ENCODE measurements at places on chromosomes 11 and 22.

DNA sequence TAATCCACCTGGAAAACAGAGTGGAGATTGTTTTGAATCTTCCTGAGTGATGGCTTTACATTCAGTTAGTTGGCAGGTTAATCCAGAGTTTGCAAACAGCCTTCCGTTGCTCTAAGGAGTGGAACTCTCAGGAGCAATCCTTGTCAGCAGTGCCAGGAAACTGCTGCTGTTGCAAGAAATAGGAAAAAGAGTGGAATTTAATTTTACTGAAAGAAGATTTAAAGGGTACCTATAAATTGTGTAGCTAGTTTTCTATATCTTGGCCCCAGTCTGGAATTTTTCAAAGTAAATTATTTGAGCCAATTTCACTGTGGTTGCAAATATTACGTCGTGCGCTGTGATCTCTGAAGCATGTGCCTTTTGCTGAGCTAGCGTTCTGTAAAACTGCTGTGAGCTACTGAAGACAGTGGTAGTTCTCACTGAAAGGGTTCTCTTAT is 55.5 kb upstream of the SLC5A12 start:
- no peak for DNase-seq

GRCh38 chr11:88418508-88418907 is 81.0 kb upstream of the CTSC start:
- no peak for DNase-seq

GRCh38 chr11:108286956-108287355 is 64.1 kb downstream of the ATM start:
- no peak for DNase-seq

DNA sequence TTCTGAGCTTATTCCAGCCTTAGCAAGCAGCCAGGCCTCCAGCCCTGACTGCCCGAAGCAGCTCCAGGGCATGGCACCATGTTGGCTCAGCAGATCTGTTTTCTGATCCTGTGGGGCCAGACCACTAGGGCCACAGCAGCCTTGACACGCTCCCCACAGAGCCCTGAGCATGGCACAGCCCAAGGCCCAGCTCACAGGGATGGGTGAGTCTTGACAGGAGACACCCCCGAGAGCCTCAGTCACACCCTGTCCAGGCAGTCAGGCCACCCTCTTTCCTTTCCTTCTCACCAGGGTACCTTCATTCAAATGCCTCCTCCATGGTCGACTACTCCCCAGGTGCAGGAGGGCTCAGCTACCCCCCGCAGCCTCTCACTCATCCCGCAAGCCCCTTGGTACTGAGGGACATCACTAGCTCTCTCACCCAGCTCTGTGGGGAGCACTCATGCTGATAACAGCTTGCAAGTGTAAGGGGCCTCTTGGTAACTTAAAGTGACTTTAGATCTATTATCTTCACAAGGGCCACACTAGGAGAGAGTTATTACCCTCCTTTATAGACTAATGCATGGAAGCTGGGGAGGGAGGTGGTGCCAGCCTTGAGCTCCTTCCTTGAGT is 3.9 kb upstream of the CDC42BPG start:
- no peak for DNase-seq

- DNase-seq: no peak
These were observed 925.4 kb downstream of the BRD1 start for GRCh38 chr22:48902001-48902869.

DNA sequence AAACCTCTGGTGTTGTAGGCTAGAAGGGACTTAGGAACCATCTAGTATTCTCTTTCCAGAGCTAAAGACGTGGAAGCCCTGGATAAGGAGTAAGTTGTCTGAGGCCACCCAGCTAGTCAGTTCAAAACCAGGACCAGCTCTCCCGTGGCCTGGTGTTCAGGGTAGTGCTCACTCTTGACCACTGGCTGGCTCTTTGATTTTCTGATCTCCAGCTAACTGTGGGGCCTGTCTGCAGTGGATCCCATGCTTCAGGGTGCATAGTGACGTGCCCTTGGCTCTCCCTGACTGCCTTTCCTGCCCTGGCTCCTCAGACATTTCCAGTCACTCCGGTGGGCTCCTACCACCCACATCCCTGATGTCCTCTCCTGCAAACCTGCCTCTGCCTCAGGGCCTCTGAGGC is 1.3 kb downstream of the CLMP start:
- DNase-seq: no peak

DNA sequence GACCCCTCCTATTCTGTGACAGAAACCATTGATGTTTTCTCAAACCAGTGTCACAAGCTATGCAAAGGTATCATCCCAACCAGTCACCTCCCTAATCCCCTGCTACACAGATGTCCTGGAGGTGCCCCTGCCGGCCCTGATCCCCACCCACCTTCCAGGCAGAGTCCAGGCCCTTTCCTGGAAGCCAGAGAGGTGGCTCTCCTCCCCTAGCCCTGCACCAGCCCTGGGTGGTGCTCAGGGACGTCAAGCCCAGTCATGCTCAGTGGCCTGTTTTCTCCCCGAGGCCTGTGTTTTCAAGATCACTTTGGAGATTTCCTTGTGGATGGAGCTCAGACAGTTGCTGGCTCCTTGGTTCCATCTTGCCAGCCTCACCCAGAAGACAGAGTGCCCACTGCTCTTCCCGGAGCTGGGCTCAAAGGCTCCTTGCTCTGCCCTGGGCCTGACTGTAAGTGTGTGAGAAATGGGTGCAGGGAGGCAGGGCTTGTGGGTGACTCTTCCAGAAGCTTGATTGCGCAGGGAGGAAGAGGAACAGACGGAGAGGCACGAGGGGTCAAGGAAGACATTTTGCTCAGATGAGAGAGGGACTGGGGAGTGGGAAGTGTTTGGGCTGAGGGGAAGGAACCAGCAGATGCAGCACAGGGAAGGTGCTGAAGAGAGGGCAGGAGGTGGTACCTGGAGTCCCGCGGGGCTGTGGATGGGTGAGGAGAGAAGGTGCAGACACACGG is 11.3 kb downstream of the P2RY6 start:
- no peak for DNase-seq

DNA sequence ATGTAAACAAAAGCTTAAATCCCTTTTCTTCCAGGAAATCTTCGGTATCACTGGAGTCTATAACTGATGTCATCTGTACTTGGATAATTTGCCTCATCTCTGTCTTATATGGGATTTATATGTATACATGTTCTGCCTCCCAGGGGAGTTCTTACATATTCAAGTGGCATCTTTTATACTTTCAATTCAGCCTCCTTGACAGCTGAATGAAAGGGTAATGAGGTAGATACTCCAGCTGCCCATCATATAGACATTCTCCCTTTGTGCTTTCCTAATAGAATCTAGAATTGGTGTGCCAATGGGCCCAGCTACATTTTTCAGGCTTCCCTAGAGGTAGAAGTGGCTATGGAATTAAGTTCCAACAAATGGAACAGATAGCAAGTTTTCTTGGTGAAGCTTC is 223.8 kb downstream of the LRRC4C start:
- no peak for DNase-seq

- DNase-seq: no peak
These were observed 79.9 kb upstream of the PRR5 start for GRCh38 chr22:44622147-44622427.

DNA sequence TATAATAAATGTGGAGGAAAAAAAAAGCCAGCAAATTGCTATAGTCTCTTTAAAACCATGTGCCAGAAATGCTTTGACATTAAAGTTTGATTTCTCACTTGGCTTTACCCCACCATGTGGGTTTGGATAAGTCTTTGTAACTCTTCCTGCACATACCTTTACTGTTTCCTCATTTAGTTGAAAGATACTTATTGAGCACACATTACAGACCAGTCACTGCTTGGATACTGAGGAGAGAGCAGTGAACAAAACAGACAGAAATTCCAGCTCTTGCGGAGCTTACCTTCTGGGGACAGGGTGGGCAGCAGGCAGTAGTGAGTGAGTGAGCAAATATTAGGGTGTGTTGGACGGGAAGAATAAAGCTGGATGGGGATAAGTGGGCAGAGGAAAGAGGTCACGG is 13.7 kb downstream of the PACS1 start:
- DNase-seq: no peak

GRCh38 chr22:50517495-50518260 is 7.7 kb downstream of the SCO2 start:
- DNase-seq: no peak

DNA sequence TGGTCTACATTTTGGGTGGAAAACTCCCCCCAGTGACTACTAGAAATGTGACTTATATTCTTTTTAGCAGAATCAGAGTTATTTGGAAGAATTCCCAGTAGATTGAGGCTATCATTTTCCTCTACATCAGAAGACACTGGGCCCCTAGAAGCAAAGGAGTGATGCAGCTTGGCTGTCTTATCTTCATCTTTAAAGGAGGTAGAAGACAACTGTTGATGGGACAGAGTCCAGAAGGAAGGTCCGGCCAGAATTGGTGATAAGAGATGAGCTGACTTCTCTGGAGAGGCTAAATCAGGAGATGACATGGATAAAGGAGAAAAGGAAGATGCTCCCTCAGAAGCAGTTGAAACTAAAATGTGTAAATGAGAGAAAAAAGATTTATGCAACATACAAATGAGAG is 149.6 kb downstream of the ENTHD1 start:
- DNase-seq: no peak

GRCh38 chr11:75513250-75513649 is 12.5 kb downstream of the GDPD5 start:
- DNase-seq: no peak

DNA sequence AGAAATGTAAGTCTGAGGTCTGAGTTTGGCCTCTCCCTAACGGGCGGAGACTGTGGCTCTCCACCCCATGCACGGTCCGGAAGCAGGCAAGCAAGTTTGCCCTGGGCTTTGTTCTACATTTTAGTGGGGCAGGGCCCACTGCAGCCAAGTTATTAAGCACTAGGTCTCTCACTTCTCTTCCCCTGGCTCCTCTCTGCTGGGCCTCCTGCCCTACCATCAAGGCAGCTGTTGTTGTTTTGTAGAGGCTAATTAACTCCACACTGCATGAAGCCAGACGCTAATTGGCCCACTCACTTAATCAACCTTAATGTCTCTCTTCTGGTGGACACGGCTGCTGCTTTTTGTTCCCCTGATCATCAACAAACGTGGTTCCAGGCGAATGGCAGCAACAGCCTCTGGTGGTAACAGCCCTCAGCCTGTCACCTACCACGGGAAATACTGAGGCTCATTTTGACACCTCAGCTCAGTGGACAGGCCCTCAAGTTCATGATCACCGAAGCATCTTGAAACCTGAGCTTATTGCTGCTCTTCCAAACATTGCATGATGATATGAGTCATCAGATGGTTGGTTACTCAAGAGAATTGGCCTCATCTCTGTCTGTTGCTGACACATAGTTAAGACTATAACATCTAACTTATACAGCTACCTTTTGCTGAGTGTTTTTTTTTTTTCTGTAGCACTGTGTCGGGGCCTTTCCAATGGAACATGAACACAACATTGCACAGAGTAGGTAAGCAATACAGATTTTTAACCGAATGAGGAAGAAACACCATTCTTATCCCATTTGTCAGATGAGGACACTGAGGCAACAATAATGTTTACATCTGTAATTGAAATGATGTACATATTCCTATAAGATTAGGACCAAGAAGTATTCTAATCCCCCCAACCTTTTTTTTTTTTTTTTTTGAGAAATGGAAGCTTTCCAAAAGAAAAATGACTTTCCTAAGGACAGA is 20.8 kb upstream of the LMO2 start:
- DNase-seq: peak; percentile 32

DNA sequence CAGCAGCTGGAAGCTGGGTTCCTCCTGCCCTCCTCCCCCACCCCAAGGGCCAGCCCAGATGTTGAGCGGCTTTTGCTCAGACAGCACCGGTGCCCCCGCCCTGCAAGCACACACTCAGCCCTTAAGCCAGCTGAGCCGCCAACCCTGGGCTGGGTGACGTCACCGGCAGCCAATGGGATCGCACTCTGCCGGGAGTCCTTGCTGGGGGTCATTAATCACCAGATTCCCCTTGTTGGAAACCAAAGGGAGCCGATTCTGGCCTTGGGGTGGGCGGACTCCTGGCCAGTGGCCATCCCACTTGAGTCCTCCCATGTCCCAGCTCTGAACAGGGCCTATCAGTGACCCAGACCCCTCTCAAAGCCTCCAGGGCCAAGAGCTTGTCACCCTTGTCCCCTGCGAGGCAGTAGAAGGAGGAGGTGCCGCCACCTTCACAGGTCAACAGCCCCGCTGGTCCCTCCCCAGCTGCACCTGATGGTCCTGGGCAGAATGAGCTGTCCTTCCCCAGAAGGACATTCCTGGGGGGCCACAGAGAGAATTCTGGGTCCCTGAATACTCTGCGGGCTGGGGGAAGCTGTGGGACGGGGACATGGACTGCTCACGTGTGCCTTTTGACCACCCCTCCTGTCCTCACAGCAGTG is 7.4 kb downstream of the DUSP8 start:
- no peak for DNase-seq

GRCh38 chr11:111173221-111173620 is 72.3 kb upstream of the POU2AF2 start:
- DNase-seq: no peak

GRCh38 chr22:18063306-18063705 is 14.5 kb upstream of the PEX26 start:
- DNase-seq: no peak

DNA sequence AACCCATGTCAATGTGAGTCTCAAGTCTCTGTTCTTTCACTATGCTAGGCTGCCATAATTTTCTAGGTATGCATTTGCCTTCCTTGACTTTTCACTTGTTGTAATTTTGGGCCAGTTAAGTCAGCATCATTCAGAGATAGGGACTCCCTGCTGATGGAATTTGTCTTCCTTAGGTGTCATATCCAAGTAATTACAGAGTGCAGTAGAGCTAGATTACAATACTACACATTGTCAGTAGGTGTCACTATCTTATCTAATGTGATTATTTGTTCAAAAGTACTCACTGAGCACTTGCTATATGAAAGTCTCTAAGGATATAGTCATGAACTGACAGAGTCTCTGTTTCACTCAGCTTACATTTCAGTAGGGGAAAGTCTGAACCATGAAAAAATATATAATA is 25.0 kb upstream of the SYN3 start:
- no peak for DNase-seq

- DNase-seq: no peak
These were observed 313.7 kb downstream of the MN1 start for GRCh38 chr22:27487600-27488452.

DNA sequence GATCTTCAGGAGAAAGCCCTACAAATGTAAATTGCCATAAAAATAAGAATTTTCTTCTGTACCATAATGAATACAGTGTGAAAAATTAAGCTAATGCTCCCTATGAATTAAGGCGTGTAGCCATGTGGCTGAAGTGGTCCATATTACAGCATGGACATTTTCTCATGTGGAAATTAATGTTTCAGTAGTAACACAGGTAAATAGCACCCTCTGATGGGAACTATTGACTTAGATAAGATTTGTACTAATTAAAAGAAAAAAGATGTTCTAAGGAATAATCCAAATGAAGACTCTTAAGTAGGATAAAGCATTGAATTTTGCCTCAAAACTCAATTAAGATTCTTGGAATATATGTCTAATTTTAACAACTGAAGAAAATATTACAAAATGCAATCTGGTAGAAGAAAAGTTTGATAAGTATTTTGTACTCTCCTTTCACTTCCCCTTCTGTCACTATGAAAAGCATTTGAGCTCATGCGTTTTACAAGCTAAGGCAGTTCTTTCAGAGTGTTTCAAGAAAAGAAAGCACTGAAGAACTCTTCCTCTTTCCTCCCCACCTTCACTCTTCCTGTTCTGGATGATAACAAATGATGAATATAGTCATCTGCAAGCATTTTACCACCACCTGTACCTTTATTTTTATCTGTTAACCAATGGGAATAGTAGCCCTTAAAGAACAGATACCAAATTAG is 9.9 kb upstream of the OR8D2 start:
- no peak for DNase-seq

Measured in activated B cell treated with CpG ODN at 0.5 μM for 24 hours (primary cell).